CD4-positive, alpha-beta T cell treated with Interleukin-4 for 4 hours (primary cell): ENCODE measurements at places on chromosomes 12 and 14.

GRCh38 chr12:111189792-111190191, 179.1 kb downstream of the PHETA1 start:
- DNase-seq: no peak

GRCh38 chr14:106691601-106692291, 1165.4 kb downstream of the TMEM121 start:
- DNase-seq: peak; percentile 17

DNA sequence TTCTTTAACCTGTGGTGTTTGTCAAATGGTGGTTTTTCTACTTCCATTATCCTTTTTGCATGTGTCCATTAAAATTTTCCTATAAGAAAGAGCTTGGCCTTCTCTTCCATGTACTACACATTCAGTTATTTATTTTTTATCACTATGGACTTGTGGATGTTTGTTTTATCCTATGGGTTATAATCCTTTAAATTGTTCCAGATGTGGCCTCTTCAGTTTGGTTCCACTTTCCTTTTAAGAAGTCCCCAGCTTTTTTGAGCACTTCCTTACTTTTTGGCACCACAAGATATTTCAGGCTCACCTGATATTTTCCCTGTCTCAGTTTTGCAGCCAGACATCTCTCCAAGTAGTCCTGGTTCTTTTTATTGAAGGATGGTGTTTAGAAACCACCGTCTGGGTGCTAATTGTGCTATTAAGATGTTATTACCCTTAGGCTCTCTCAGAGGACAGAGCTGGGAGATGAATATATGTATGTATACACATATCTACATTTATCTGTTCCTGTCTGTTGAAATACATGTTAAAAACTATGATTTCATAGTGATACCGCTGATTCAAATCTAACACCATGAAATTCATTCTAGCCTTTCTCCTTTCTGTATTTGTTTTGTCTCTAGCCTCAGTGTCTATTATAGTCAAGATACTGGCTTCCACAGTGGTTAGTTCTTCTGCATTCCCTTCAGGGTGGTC, 408.5 kb upstream of the RGS6 start:
- no peak for DNase-seq

DNA sequence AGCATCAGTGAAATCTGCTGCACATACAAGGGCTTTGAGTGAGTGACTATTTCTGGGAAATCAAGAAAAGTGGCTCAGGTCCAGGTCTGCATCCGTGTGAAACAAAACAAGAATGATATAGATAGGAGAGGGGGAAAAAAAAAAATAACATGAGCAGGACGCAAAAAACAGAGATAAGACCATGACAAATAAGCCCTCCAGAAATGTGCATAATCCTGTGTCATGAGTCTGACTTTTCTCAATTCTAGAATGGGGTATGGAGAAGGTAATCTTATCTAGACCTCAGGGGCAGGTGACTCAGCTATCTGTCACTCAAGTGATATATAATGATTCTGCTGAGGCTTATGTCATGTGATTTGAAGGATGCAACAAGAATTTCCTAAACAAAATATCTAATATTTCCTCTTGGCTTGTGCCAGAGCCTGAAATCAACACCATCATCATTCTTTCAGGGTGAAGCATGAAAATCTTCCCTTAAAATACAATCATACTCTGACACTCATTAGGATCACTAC, 250.0 kb downstream of the PHLDA1 start:
- no peak for DNase-seq

DNA sequence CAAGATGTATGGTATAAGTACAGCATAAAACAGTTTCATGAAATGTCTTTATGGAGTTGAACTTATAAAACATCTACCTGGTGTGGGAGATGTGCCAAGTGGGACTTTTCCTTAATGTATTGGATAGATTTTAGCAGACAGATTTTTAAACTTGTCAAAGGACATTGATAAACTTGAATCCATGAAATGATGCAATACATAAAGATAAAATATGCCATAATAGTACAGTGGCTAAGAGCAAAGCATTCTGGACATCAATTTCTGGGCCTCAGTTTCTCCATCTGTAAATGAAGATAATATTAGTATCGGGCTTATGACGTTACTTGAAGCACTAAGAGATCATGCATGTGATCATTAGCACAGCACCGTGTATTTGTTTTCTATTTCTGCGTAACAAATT, 45.4 kb downstream of the NKX2-1 start:
- no peak for DNase-seq

- no peak for DNase-seq
These were observed 108.3 kb downstream of the KIF26A start for GRCh38 chr14:104246401-104247335.

DNA sequence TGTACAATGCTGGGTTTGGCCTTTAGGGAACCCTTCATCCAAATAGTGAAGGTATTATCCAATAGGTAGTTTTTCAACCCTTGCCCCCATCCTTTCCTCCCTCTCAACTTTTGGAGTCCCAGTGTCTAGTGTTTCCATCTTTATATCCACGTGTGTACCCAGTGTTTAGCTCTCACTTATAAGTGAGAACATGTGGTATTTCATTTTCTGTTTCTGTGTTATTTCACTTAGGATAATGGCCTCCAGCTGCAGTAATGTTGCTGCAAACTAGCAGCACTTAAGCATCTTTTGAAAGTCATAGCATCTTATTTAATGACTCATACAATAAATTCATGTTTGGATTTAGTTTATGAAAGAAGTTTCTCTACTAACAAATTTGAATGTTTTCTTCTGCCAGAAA, 442.5 kb downstream of the NELL2 start:
- DNase-seq: no peak

DNA sequence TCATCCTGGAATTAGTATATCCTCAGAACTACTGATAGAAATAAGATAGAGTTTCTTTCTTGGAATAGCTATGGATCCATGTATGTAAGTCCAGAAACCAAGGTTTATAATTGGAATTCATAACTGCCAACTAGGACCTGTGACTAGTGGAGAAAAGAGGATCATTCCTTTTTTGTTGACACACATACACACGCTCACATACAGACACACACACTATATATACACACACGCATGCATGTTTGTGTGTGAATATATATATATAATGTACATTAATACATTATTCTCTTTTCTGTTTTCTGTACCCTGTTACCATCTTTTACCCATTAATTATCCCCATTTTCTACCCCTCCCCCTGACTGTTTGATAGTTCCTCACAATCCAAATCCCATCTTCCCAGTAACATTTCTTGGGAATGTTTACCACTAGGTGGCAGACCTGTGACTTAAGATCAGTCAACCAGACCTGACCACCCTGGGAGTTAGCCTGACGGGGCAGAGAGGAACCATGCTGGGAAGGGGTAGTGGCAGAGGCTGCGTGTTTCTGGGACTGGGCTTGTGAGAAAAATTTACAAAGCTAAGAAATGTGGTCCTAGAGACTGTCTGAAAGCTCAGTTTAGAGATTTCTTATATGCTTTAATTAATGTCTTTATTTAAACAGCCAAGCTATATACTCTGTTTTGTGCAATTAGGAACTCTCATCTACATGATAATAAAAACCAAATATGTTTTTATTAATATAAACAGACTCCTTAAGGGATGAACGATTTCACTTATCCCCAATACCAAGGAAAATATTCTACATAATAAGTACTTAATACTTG, 308.0 kb downstream of the PPFIA2 start:
- no peak for DNase-seq

DNA sequence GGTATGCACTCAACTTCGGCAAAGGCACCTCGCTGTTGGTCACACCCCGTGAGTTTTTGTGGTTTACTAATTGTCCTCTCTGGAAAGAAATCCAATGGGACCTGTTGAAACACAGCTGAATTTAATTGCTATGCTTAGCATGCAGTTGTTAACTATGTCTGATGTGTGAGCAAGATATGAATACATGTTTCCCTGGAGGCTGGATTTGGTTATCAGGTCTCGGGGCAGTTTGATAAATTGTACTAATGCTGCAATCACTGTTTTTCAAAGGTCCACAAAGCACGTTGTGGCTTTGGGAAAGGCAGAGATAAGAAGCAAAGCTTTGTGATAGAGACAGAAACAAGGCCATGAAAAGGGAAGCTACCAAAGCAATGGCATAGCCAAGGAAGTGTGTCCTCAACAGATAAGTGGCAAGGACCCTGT, 91.3 kb downstream of the DAD1 start:
- DNase-seq: no peak

DNA sequence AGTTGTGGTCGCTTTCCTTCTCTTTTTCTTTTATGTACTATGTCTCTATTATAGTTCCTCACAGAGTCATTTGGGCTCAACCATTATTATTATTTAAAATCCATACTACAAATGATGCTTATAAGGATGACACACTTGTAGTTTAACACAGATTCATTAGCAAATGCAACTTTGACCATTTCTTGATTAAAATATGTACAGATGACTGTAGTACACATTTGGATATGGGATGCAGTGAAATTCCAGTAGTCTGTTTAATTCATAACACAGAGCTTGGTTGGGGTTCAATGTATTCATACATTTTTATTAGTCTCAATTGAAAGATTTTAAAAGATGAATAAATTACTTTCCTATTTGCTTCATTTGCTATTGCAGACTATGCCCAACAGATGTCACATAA, 30.0 kb downstream of the SLC38A1 start:
- DNase-seq: no peak

DNA sequence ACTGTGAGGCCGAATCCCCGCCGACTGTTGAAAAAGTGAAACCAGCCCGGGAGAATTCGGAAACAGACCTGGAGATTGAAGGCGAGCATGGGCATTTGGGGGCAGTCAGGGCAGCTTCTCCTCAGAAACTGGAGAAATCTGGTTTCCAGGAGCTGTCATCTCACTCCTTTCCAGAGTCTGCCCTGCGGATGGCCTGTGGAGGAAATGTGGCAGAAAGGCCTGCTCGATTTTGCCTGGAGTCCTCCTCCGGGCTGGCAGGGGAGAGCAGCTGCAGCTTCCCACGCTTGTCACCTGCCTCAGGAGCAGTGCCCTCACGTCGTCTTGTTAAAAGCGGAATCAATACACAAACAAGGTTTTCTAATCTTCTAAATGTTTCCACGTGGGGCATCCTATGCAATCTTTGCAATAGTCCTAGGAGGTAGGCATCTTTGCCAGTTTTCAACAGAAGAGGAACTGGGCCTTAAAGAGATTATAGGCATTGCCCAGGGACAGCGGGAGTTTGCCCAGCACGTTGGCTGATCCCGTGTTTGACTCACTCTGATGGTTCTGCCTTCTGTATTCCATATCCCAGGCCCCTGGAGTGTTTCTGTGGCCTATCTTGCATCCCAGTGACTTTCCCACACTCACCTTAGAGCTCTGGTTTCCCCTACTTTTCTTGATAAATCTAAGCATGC, 2.3 kb downstream of the LRRC74A start:
- DNase-seq: no peak

DNA sequence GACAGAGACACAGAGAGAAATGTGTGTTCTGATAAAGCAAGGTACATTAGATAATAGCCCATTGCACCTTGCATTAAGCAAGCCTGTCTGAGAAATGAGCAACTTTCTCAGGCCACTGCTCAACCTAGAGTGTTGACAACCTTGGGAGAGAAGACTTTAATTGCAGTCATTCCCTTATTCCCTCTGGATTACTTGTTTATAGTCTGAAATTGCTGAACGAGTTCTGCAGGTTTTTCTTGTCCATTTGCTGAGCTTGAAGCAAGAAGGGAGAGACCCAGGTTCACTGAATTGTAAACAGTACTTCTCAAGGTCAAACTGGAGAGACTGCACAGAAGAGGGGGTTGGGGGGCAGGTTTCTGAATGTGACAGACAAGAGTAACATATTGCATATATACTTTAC, 159.4 kb upstream of the PLEKHG7 start:
- no peak for DNase-seq

- DNase-seq: no peak
These were observed 33.9 kb downstream of the ARID2 start for GRCh38 chr12:45763381-45763780.

DNA sequence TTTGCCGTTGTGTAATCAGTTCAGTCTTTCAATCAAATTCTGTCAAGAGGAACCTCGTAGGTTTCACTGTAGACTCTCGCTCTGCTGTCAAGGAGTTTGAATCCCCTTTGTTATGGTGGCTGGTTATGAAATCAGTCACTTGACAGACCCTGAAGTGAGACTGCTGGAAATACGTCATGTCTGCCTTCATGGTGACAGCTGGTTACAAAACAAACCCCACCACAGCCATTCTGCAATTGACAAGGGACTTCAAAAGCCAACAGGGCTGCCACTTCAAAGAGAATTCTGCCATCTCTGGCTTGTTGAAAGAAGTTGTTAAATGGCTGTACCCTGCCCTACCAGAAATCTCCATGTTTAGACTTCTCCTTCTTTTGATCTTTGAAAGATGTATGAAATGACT, 286.9 kb downstream of the ERC1 start:
- peak; percentile 23 for DNase-seq

- DNase-seq: no peak
These were observed 63.4 kb downstream of the APOBEC1 start for GRCh38 chr12:7602277-7602676.

GRCh38 chr14:53011053-53011462, 60.2 kb upstream of the FERMT2 start:
- DNase-seq: no peak
